ENCODE measurements at places on chromosomes 11 and 22.

DNA sequence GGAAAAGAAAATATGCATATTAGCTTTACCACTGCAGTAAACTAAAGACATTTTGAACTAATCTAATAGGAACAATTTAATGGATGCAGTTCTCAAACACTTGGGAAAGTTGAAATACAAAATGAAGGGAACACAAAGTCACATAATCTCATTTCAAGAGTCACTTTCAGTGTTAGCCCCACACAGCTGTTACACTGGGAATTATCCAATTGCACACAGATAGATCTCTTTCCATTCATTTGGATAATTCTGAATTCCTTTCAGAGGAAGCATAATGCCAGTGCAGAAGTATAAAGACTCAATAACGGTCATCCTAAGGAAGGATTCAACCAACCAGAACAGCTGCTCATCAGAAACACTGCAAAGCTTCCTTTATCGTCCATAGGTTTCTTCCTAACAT lies 173.3 kb downstream of the GRIA4 start:
- DNase-seq: no peak

GRCh38 chr11:69397732-69398131 lies 83.7 kb upstream of the LINC01488 start:
- no peak for DNase-seq

DNA sequence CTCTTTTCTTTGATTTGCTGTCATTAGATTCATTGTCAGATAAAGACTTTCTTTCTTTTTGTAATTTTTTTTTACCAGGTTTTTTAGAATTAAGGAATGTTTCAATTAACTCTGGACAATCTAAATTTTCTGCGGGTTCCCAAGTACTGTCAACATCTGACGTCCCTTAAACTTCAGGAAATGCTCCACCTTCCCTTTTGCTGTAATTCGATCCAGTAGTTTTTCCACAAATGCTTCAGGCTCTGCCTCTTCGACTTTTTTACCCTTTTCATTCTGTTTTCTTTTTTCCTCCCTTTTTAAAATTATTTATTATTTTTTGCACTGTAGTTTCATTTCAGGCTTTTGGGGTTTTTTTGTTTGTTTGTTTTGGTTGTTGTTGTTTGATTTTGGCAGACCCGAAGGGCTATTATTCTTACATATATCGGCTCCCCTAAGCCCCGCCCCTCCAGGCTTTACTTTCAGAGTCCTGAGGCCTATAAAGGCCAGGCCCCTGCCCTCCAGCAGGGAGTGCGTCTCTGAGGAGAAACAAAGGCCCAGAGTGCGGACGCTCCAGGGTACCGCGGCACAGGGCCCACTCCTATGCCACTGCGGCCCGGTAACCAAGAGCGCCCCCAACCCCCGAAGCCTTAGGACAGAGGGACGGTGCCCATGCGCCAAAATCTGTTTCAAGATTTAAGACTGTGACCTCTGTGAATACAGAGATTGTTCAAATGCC lies 116.4 kb downstream of the TYR start:
- peak; percentile 12 for DNase-seq

GRCh38 chr11:8917157-8917825 lies 6.3 kb downstream of the AKIP1 start:
- DNase-seq: no peak

DNA sequence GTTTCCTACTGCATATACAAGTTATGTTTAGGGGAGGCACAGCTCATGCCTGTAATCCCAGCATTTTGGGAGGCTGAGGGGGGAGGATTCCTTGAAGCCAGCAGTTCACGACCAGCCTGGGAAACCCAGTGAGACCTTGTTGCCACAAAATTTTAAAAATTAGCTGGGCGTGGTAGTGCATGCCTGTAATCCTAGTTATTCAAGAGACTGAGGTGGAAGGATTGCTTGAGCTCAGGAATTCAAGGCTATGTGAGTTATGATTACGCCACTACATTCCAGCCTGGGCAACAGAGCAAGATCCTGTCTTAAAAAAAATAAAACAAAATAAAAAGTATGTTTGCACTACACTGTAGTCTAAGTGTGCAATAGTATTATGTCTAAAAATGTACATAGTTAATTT lies 108.8 kb upstream of the TEAD1 start:
- DNase-seq: no peak

- no peak for DNase-seq
Observed at GRCh38 chr11:66593303-66593635, 284 bp downstream of the CCS start.

DNA sequence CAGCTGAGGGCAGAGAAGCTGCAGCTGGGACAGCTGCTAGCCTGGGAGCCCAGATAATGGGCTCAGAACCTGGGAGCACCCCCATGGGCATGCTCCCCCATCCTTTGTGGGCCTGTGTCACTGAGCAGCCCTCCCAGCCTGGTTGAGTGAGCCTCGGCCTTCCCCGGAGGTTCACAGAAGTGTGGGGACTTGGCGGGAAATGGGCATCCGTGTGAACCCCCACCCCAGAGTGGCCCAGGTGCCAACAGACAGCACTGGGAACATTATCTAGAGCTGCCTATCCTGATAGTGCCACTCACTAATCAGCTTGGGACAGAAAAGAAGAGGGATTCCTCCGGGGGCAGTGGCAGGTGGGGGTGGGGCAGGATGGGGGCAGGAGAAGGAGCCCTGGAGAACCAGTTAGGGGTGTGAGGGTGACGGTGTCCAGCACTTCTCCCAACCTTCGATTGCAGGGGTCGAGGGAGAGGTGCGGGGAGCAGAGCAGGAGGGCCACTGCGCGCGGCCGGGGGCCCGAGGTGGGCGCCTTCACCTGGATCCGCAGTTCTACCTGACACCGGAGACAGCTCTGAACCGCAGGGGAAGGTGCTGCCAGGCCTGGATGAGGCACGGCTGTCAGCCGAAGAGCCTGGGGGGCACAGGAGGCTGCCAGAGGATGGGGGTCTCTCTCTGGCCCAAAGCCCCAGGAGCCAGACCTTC lies 33.1 kb downstream of the FLRT1 start:
- no peak for DNase-seq

GRCh38 chr11:64802370-64803157 lies 450 bp downstream of the MAP4K2 start:
- no peak for DNase-seq

- no peak for DNase-seq
Observed at GRCh38 chr11:132784441-132784840, 747.9 kb downstream of the OPCML start.

DNA sequence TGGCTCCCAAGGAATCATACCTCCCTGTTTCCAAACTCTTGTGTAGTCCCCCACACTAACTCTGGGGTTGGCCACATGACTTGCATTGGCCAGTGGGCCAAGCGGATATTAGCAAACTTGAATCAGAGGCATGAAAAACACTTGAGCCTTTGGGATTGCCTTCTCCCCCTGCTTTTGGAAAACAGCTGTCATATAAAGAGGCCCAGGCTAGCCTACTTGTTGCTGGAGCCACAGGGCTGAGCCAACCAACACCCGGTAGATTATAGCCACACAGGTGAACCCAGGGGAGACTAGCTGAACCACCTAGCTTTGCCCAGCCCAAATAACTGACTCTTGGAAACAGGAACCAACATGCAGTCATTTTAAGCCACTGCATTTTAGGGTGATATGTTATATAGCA lies 354.8 kb downstream of the TENM4 start:
- no peak for DNase-seq

- DNase-seq: peak; percentile 20
Observed at GRCh38 chr22:29157759-29158535, 47.7 kb upstream of the EMID1 start.

GRCh38 chr11:41309716-41310115 lies 149.7 kb downstream of the LRRC4C start:
- DNase-seq: no peak

DNA sequence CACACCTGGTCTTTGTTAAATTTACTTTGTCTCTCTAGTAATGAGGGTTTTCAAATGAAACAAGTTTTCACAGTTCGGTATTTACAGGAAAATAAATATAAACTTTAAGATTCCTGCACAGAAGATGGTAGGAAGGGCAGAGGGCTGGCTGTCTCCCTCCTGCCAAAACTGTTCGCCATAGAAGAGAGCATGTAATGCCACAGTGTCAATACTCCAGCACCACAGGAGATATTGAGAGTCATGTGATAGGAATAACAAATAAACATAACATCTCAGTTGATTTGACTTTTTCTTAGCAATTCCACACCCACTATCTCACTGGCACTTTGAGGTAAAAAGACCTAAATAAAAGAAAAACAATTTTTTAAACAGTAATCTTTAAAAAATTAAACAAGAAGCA lies 100.9 kb downstream of the MRTFA start:
- DNase-seq: no peak

DNA sequence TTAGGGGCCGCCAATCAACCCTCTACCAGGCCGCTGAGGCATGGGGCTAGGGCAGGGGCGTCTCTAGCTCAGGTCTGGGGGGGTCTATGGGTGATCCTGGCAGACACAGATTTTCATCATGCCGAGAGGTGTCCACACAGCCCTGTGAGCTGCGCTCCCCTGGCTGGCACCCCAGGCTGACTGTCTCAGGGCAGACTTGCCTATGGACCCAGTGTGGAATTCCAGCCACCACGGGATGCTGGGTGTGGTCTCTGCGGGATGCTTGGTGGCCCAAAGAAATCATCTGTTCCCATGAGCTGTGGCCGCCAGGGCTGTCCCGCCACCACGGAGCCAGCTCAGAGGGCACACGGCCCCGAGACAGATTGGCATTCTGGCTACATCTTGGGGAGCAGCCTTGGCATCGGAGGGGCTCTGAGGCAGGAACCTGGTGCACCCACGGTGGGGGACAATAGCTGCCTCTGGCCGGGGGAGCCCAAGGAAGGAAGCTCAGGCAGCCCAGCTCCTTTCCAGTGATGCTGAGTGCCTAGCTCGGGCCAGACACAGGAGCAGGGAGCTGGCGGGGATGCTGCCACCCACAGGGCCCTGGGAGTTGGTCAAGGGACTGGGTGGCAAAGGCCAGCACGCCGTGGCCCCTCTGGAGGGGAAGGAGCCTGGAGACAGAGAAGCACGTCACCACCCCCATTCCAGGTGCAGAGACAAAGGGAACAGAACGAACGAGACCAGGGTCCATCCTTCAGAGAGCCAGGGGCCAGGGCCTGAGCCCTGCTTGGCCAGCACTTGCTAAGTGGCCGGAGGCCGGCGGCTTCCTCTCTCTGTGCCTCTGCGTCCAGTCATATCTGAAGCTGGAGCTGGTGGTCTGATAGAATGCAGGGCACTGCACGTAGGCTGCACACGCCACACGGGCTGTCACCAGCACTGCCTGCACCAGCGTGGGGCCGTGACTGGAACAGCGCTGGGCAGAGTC lies 64.4 kb upstream of the FGF3 start:
- DNase-seq: no peak

GRCh38 chr11:92917927-92918326 lies 51.5 kb upstream of the MTNR1B start:
- no peak for DNase-seq

DNA sequence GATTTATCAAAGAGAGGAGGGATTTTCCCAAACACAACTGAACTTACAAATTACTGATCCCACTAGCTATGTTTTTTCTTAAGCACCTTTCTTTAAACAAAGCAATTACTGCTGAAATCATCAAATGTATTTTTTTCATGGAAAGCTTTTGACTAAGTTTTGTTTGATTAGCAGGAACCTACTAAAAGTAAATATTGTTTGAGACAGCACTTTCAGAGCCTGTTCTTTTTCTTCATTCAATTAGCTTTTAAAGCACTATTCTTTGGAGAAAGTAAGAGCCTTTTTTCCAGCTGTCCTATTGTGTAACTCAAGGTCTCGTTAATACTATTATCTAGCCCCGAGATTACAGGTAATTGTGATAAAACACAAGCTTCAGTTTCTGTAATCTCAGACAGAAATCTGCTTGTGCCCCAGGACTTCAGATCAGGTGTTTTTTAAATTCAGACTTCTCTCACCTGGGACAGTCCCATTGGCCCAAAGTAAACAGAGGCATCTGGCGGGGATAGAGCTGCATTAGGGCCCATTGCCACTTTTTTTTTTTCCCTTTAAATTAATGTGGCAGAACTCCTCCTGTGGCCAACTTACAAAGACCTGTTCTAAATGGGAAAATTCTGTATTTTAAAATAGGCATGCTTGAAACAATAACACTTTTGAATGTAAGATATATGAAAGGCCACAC lies 11.0 kb downstream of the CSTPP1 start:
- peak; percentile 42 for DNase-seq

DNA sequence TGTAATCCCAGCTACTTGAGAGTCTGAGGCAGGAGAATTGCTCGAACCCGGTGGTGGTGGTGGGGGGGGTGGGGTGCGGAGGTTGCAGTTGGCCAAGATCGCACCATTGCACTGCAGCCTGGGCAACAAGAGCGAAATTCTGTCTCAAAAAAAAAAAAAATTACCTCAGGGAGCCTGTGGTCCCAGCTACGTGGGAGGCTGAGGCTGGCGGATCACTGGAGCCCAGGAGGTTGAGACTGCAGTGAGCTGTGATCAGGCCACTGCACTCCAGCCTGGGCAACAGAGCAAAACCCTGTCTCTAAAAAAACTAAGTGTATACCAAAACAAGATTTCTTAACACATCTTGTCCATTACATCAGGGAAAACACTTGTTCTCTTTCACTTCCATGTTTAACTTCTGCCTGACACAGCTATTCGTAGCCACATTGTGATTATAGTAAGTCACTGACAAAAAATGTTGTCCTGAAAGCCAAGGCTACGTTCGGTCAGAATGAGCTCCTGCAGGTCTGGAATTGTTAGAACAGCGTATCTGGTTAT lies 1.4 kb downstream of the TMEM80 start:
- DNase-seq: no peak

DNA sequence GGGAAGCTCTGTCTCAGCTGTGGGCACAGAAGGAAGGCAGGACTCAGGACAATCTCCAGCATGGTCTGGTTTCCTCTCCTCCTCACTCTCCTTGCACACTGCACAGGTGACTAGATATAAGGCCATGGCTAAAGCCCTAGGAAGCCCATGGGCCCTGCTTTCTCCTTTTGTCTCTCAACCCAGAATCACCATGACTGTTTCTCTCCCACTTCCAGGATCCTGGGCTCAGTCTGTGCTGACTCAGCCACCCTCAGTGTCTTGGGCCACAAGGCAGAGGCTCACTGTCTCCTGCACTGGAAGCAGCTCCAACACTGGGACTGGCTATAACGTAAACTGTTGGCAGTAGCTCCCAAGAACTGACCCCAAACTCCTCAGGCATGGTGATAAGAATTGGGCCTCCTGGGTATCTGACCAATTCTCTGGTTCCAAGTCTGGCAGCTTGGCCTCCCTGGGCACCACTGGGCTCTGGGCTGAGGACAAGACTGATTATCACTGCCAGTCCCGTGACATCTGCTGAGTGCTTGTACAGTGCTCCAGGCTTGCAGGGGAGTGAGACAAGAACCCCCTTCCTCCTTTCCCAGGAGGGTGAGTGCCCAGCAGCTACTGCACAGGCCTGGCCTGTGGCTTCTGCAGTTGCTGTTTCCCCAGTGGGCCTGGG lies 104.0 kb upstream of the TOP3B start:
- DNase-seq: no peak

- no peak for DNase-seq
Observed at GRCh38 chr11:59295435-59295834, 63.3 kb upstream of the OR5AN1 start.
